ENCODE measurements at places on chromosomes 4 and X.

GRCh38 chr4:2290488-2290887, 28.6 kb upstream of the MXD4 start:
- DNase-seq: no peak

DNA sequence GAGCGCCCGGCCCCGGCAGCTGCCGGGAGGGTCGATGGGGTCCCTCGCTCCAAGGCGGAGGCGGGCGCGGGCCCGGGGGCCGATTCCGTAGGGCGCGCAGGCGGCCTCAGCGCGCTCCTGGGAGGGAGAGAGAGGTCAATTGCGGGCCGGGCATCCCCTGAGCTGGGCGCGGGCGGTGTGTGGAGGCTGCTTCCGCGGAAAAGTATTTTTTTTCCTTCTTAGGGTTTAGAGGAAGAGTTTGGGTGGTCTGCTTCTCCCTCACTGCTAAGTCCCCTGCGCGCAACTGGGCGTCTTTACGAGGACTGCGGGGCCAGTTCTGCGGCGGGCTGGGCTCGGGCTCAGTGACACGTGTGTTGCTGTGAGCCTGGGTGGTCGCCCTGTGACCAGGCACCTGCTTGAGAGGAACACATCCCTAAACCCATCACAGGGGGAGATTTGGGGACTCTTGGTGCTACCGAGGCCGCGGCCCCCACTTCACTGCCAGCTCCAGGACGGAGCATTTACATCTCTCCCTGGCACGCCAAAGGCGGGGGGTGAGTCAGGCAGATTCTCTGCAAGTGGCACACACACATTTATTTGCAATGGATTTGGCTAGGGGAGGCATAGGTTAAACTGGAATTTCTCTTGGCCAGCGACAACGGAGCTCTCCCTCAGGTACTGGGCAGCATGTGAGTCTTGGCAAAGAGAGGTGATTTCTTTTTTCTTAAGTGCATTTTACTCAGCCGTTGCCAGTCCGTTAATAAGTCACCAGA, 151.2 kb upstream of the SLC4A4 start:
- no peak for DNase-seq

DNA sequence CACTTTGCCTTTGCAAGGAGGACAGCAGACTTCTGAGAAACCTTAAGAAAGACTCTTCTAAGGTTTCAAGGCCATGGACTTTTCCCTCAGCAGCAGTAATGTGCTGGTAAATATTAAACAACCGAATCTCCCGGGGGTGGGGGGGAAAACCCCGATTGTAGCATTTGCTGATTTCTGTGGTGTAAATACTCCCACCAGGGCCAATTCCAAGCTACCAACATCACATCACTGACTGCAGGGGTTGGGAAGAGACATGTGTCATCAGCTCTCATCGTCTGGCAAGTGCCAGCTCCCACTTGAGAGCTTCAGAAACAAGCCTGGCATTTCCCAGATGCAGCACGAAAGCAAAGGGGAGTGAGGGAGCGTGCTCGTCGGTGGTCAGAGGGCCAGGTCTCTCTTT, 101.2 kb downstream of the BCOR start:
- no peak for DNase-seq

DNA sequence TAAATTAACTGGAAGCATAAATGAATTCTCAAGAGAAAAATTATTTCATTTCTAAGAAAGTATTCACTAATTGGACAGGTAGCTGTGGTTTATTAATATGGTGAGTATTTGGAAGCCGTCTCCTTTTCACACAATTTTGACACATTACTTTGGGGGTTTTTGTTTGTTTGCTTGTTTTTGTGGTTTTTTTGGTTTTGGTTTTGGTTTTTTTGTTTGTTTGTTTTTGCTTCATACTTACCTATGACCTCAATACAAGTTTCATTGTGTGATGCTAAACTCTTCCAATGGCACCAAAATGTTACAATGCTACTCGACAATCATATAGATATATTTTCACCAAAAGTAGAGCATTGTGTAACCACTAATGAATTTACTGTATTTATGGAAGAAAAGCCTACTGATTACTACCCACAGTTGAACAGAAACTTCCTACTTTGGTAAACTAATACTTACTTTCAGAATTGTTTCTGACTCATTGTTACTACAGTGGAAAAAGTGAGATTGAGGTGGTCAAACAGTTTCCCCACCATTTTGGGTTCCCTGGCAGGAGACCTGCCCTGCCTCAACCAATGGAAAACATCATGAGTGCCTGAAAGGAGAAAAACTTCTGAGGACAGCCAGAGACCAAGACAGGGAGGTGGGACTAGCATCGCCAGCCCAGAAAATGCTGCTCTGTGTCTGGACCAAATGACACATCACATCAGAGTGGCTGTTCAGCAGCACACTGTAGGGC, 443.1 kb downstream of the HNRNPD start:
- DNase-seq: no peak

DNA sequence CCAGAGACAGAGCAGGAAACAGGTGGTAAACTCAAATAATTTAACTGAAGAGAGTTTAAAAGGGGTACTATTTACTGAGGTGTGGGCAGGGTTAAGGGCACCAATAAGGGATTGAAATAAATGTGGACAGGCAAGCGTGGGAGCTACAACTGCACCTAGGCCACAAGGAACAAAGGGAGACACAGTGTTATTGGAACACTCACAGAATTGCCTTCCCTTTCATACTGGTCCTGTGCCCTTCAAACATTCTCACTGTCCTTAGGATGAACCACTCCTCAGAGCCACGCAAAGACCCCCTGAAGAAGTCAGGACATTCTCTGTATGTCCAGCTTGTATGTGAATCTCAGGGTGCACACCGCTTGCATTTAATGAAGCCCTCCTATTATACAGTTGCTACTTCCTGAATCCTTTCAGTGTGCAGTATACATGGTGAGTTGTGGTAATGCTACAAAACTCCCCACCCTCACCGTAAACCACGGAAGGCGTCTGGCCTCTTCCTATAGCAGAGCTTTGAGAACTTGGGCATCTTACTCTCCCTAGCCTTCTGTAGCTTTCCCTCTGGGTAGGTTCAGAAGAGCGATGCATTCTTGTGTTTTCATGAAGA, 9.6 kb upstream of the MRPL1 start:
- DNase-seq: no peak

GRCh38 chrX:85378461-85378860, 1.0 kb downstream of the POF1B start:
- no peak for DNase-seq

DNA sequence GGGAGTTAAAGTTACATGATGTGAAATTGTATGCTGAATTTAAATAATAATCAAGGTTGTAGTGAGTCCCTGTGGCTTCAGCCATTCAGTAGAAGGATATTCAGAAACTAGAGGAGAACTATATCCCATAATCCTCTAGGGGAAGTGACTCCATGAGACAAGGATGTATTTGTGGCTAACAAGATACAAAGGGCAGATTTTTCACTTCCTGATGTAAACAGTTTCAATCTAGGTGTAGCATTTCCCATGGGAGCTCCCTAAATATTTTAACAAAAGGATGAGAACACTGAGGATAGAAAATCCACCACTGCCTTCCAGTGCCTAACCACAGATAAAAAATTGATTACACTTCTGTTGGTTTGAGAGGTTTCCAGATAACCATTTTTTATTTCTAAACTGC, 435.4 kb upstream of the TENM3 start:
- no peak for DNase-seq

GRCh38 chr4:84070289-84070688, 428.8 kb downstream of the NKX6-1 start:
- no peak for DNase-seq

- no peak for DNase-seq
Measured at GRCh38 chr4:125663896-125664767, 349.4 kb downstream of the FAT4 start.

- DNase-seq: no peak
Measured at GRCh38 chr4:184357165-184357564, 117.2 kb downstream of the IRF2 start.

- DNase-seq: no peak
Measured at GRCh38 chr4:182276210-182277109, 33.3 kb downstream of the TENM3 start.

DNA sequence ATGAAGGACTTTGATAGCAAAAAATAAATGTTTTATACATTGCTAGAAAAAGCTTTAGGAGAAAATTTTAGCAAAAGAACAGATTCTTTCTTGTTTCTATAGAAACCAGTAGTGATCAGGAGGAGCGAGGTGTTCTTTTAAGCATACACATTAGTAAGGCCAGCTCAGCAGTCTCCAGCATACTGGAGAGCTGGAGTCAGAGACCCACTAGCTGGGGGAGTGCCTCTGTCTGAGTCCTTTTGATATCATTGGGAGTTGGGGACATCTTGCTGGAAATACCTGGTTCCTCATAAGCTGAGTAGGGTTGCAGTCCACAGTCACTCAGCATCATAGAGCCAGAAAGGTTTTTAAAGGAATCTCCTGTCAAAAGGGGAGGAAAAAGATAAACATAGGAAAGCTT, 67.4 kb downstream of the AFF2 start:
- no peak for DNase-seq

DNA sequence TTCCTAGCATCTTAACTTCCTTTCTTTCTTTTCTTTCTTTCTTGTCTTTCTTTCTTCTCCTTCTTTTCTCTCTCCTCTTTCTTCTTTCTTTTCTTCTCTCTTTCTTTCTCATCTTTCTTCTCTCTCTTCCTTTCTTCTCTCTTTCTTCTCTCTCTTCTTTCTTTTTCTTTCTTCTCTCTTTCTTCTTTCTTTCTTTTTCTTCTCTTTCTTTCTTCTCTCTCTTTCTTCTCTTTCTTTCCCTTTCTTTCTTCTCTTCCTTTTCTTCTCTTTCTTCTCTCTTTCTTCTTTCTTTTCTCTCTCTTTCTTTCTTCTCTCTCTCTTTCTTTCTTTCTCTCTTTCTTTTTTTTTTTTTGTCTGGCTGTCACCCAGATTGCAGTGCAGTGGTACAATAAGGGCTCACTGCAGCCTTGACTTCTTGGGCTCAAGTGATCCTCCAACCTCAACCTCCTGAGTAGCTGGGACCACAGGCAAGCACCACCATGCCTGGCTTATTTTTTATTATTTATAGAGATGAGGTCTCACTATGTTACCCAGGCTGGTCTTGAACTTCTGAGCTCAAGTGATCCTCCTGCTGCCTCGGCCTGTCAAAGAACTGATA, 17.5 kb downstream of the NMU start:
- no peak for DNase-seq

DNA sequence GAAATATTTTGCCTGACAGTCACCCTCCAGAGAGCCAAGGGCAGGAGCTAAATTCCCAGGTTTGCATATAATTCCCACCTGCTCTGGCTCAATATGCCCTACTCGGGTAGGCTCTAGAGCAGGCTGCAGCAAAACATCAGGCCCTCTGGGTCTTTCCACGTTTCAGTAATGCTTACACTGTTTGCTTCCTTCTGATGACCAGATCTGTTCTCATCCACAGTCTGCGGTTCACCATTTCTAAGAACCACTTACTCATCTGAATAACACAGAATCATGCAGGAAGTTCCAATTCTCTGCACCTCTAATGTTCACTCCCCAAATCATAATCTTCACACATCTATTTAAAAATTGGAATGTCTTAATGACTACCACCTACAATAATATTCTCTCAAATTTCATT, 141.4 kb downstream of the PPP3CA start:
- no peak for DNase-seq

- DNase-seq: no peak
Measured at GRCh38 chr4:156596706-156597329, 374.8 kb downstream of the PDGFC start.

GRCh38 chr4:77473509-77473908, 132.1 kb upstream of the CXCL13 start:
- DNase-seq: no peak

DNA sequence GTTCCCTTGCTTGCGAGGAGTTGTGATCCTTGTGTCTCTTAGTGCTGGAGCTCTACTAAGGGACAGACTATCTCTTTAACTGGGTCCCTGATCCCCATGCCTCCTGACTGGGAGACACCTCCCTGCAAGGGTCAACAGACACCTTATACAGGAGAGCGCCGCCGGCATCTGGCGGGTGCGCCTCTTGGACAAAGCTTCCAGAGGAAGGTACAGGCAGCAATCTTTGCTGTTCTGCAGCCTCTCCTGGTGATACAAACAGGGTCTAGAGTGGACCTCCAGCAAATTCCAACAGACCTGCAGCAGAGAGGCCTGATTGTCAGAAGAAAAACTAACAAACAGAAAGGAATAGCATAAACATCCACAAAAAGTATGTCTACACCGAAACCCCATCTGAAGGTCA, 115.6 kb upstream of the ITM2A start:
- no peak for DNase-seq

DNA sequence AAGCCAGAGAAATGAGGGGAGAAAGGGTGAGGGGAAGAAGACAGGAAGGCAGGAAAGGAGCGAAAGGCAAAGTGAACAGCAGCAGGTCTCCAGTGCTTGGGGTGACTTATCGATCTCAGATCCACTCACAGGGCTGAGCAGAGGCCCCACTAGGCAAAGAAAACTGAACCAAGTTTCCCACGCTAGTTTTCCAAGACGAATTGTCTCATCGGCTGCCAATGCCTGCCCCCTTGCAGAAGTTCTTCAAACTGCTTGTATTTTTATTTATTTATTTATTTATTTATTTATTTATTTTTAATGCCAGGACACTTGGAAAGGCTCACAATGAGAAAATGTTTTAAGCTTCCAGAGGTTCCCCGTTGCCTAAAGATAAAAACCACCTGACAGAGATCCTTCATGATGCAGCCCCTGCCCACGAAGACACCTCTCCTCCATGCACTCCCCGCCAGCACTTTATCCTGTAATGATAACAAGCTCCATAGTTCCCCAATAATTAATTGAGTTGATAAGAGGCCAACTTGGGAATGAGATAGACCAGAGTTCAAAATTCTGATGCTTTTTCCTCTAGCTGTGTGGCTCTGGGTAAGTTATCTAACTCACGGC, 43.2 kb downstream of the QDPR start:
- no peak for DNase-seq

- no peak for DNase-seq
Measured at GRCh38 chrX:146967306-146967705, 152.8 kb upstream of the CXorf51A start.

GRCh38 chr4:112511093-112511802, 4.7 kb downstream of the NEUROG2 start:
- no peak for DNase-seq

GRCh38 chr4:81179326-81179725, 35.7 kb downstream of the PRKG2 start:
- no peak for DNase-seq

- DNase-seq: no peak
Measured at GRCh38 chrX:84993150-84993549, 10.5 kb upstream of the APOOL start.

- no peak for DNase-seq
Measured at GRCh38 chr4:3016961-3017360, 53.6 kb downstream of the GRK4 start.

- no peak for DNase-seq
Measured at GRCh38 chrX:134528960-134529359, 69.0 kb downstream of the HPRT1 start.

GRCh38 chr4:105758958-105759357, 50.4 kb downstream of the GSTCD start:
- DNase-seq: no peak

- DNase-seq: no peak
Measured at GRCh38 chrX:103464072-103464773, 55.1 kb downstream of the RAB40A start.

DNA sequence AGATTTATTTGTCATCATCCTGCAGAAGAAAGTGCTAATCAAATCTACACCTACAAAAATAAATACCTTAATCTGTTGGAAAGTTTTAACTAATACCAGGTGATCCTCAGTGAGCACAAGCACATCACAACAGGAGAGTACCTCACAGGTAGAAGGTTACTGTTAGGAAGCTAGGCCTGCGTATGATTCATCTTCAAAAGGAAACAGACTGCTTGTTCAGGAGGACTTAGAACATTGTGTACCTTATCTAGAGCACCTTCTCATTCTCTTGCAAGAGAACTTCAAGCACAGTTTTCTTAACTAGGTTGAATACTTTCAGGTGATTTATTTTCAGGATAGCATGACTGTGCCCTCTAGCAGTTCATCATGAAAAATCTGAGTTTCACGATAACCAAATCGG, 54.2 kb downstream of the MND1 start:
- no peak for DNase-seq
